NCI-H187 (cell line): ENCODE measurements at places on chromosomes 1 and 21.

DNA sequence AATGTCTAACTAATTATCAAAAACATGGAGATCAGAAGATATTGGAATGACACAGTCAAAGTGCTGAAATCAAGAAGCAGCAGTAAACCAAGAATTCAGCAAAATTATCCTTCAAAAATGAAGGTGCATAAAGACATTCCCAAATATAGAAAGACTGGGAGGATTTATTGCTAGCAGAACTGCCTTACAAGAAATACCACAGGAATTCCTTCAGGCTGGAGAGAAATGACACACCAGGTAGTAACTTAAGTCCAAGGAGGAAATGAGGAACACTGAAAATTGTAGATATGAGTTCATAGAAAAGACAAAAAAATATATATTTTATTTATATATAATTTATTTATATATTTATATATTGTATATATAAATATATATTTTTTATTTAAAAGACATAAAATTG lies 217.2 kb downstream of the RPS6KC1 start:
- DNase-seq: no peak

GRCh38 chr1:59549903-59550302 lies 253.0 kb downstream of the FGGY start:
- no peak for DNase-seq

DNA sequence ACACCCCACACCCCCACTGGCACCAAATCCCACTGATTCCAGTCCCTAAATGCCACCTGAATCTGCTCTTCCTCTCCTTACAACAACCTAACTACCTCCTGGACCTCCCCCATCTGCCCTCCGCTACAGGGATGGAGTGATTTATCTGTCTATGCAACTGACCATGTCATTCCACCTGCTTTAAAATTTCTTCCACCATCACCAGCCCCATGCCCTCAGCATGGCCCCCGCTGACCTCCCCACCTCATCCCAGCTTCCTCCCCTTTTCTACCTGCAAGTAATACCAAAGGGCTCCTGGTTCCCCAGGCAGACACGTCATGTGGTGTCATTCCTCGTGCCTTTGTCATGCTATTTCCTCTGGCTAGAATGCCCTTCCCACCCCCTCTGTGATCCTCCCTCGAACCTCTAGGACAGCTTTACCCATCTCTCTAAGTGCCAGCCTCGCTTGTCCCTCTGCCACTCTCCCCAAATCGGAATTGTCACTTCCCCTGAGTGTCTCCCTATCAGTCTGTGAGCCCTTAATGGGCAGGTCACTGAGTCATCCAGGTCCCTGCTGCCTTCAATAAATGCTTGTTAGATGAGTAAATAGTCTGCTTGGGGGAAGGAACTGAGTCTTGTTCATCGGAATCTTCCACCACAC lies 3.7 kb downstream of the GJB4 start:
- no peak for DNase-seq

GRCh38 chr1:79852004-79852403 lies 845.5 kb upstream of the ADGRL4 start:
- DNase-seq: no peak

GRCh38 chr1:169003864-169004516 lies 102.5 kb upstream of the ATP1B1 start:
- no peak for DNase-seq
